ENCODE measurements at places on chromosomes 3 and 15.

GRCh38 chr3:40068636-40069035, 240.9 kb upstream of the EIF1B start:
- no peak for DNase-seq

GRCh38 chr15:101296418-101297405, 1.7 kb upstream of the SNRPA1 start:
- DNase-seq, result no peak

DNA sequence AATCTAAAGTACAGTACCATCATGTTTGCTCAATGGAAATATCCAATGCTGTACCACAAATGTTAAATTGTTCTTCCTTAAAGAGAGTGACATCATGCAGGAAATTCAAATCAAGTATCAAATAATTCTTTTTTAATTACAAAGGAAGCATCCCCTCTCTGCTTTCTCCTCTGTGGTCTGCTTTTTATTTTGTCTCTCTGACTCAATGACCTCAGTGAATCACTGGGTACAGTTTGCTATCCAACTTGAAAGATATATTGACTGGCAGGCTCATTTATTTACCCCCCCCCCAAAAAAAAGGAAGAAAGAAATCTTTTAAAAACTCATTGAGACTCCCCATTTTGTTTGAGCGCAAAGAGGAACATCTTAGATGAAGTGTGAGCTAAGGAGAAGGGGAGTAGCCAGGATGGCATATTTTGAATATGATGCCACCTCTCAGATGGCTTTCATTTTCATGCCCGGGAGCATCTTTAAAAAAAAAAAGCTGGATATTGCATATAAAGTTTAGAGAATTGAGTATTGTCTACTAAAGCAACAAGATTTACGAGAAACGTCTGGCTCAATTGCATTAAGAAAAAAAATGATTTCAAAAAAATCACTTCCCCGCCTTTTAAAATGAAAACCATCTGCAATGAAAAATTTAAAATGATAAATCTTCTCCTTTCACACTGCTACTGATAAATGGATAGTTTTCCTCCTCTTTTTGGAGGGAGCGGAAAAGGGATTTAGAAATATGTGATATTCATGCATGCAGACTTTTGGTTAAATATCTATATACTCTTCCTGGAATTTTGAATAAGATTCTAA, 307.1 kb upstream of the DPH6 start:
- no peak for DNase-seq

DNA sequence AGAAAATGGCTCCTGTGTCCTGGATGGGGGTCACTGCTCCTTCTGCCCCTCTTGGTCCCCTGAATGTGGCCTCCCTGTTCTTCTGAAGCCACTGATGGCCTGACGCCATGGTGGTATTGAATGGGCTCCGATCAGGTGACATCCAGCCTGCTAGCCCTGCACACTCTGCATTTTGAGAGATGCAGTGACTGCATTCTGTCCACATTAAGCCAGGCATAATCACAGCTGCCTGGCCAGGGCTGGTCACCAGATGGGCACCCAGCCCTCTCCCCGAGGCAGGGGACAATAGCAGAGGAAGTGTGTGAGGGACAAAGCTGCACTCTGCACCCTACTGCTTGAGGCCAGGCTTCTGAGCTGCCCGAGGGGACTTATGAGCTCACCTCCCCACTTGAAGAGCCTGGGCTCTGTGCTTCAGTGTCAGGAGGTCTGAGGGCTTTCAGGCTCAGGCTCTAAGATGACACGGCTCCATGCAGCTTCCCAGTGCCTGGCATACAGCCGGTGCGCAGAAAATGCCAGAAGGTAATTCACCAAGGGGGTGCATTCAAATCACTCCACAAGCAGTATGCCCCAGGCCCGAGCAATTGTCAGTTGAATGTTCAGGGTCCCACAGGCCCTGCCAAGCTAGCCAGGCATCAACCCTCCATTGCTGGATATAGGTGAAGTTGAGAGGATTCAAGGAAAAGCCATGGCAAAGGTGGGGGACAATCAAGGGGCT, 56.8 kb downstream of the WNT7A start:
- no peak for DNase-seq

- DNase-seq, result no peak
These were observed 70.2 kb downstream of the IGF1R start for GRCh38 chr15:98718426-98719136.

DNA sequence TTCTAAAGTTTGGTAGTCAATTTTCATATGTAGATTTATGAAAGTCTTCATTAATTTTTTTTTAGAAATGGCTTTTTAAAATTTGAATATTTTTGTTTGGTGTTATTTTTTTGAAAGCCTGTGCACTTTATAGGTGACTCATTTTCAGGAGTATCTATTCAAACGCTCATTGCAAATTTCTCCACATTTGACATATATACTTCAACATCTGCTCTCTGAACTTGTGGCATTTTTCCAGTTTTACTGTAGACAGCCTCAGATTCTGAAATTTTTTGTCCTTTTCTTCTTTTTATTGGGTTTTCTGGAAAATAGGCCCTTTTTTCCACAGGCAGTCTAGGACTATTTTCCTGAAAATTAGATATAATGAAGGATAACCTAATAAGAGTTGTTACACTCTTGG, 396.6 kb downstream of the RBMS3 start:
- DNase-seq, result no peak

- no peak for DNase-seq
These were observed 34.8 kb downstream of the ATG7 start for GRCh38 chr3:11306817-11307589.

DNA sequence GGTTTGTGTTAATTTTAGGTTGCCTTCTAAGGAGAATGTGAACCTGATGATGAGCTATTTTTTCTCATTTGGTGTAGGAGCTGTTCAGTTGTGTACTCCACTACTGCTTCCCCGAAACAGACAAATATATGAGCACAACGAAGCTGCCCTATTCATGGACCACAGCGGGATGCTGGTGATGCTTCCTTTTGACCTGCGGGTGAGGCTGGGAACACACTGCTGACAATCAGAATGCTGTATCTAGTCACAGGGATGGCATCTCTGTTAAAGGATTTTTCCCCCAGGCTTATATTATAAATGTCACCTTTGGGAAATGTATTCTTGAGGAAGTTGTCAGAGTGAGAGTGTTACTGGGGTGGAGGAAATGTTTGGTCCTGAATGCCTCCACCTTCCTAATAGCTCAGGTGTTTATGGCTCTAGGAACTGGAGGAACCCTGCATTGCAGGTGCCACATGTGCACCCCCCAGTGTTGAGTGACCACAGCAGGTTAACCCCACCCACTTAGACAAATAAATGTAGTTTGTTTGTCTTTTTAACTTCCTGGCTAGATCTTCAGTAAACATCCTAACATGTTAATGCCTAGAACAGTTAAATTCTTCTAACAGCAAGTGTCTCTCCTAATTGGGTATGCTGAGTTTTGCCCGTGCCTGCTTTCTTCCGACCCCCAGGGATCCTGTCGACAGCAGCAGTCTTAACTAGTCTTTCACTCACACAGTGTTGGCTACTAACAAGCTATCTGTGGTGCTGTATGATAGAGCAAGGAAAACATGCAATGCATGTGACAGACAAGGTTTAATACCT, 35.7 kb downstream of the SRP14 start:
- DNase-seq, result no peak

DNA sequence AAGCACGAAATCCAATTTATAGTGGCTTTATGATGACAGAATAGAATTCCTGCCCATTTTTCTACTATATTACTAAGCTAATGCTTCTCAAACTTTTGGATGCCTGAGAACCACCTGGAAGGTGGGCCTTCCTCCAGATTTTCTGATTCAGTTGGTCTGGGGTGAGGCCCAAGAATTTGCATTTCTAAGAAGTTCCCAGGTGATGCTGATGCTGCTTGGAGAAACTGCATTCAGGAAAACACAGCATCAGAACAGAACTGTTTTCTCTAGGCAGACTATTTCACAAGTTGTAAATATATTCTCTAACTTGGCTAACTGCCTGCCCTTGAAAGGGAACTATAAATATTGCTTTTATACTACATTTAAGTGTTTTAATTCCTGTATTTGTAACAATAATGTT, 644.9 kb upstream of the DPPA4 start:
- DNase-seq, result no peak

- no peak for DNase-seq
These were observed 9.1 kb downstream of the BNC1 start for GRCh38 chr15:83275412-83275811.

DNA sequence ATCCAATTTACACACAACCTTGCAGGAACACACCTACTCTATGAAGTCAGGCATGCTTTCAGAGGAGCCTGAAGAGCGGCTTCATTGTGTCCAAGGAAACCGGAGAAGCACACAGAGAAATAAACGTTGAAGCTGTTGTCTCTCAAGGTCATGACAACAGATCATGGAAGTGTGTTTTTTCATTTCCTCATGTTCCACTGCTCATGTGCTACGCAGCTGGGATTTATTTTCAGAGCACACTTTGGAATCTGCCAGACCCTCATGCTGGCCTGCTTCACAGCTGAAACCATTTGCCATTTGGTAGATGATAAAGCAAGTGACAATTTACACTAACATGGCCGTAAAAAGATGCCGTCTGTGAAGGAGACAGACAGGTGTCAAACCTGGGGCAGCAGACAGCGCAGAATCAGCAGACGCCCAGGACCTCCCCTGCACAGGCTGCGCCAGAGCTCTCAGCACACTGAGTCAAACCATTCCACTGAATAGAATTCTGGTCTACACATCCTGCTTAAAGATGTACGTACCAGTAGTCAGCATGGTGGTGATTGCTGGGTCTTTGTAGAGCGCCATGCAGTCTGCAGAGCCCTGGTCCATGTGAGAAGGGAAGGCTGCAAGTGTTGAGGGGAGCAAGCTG, 99.3 kb downstream of the ARNT2 start:
- DNase-seq, result no peak

GRCh38 chr15:38954090-38954489, 389.5 kb upstream of the RASGRP1 start:
- DNase-seq, result no peak

- no peak for DNase-seq
These were observed 194.6 kb downstream of the GABRG3 start for GRCh38 chr15:27165590-27165989.

DNA sequence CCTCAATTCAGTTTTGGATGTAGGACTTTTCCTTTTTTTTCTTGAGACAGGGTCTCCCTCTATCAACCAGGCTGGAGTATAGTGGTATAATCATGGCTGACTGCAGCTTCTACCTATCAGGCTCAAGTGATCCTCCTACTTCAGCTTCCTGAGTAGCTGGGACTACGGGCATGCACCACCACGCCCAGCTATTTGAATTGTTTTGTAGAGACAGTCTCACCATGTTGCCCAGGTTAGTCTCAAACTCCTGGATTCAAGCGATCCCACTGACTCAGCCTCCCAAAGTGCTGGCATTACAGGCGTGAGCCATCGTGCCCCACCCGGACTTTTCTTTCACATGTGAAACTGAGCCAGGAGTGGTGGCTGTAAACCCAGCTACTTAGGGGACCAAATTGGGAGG, 3.5 kb downstream of the RNU5B-1 start:
- DNase-seq, result no peak

GRCh38 chr15:91635641-91636040, 217.9 kb upstream of the SLCO3A1 start:
- DNase-seq, result no peak

DNA sequence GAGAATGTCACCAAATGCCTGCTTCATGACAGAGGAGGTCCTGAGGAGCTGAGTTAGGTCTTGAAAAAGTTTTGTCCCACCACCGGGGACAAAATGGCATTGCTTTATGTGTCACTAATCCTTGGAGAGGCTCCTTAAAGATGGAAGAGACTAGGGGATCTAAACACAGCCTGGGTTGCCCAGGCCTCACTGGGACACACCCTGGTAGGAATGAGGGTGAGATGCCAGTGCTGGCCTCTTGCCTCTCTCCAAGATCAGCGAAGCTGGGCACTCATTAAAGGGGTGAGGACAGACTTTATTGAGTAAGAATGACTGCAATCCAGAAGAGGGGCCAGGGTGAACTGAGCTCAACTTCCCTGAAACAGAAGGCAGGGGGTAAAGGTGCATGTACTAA, 58.5 kb upstream of the KLF13 start:
- no peak for DNase-seq

DNA sequence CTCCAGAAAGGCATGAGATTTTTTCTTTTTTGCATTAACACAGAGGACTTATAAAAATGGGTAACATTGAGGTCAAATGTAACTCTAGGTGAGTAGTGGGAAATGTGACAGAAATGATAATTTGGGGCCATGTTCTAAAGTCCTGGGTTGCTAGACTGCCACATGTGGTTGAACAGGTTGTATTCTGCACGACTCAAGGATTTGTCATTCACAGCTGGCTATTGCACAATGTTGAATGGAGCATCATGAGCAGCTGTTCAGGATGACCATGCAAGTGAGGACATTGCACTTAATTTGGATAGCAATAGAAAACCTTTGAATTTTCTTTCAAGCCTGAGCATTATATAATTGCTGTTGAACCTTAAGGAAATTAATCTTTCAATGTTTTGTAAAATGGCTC, 396.6 kb downstream of the NAALADL2 start:
- peak; percentile 8 for DNase-seq

GRCh38 chr3:124965413-124965812, 30.9 kb upstream of the MUC13 start:
- no peak for DNase-seq

GRCh38 chr15:63396152-63396928, 14.7 kb upstream of the CA12 start:
- DNase-seq, result peak; percentile 65

GRCh38 chr15:41499109-41499851, 5.6 kb downstream of the ITPKA start:
- no peak for DNase-seq

GRCh38 chr3:59234884-59235633, 185.2 kb upstream of the CFAP20DC start:
- no peak for DNase-seq

DNA sequence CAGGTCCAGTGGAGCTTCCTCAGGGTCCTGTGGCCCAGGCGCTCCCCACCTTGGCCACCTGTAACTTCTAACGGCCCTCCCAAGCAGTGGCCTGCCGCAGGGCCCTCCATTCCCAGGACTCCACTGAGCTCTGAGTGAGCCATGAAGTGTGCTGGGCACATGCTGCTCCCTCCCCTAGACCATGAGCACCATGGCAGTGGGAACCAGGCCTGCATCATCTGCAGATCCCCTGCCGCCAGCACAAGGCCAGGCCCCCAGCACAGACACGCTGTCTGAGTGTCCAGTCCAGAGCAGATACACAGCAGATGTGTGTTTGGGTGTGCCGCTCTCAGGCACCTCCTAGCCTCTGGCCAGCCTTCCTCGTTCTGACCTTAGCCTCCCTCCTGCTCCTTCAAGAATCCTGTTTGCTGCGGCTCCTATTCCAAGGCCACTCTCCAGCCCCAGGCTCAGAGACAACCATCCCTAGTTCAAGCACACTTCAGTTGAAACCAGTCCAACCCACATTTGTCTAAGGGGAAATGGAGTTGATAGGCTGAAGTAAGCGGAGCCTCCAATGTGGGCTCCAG, 7.0 kb upstream of the KLF15 start:
- DNase-seq, result no peak

- DNase-seq, result no peak
These were observed 215.9 kb upstream of the PEX5L start for GRCh38 chr3:180252683-180253082.

Data from body of pancreas (tissue), 4 donors.